ENCODE measurements at places on chromosomes 4 and X. TPM values are rescaled to one million over a fixed set of nuclear protein-coding genes. Genes with fewer than 3 reads are reported as not detected.

CENPVL2 gene
- total RNA-seq, result not detected

ATOH1 gene
- not detected for total RNA-seq

TRIM61 gene
- 0.54 TPM for total RNA-seq

ANK2 gene
- total RNA-seq, result 21.1 TPM

PJA1 gene
- total RNA-seq, result 29.9 TPM

ZNF157 gene
- 0.57 TPM for total RNA-seq

HAUS7 gene
- total RNA-seq, result 28.1 TPM

TRPC3 gene
- 0.44 TPM for total RNA-seq

DNA sequence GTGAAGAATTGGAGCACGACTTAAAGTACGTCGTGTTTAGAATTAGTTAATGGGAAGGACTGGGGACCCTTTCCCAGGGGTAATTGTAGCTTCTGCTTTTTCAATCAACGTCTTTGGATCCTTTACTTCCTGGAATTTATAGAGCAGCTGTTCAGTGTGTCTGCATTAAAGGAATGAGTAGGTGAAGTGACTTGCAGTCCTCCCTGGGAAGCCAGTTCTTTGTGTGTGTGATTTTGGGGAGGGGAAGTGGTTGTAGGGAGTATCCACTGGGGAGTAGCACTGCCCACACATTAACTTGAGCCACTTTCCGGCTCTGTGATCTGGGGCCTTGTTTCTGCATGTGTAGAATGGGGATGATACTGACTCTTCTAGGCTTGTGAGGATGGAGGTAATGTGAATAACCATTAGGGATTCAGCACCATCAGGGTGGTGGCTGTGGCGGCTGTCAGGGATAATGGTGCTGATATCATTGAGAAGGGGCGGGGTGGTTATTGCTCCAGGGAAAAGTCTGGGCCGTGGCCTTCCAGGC is 54.7 kb downstream of the TMEM131L start:
- DNase-seq, result peak; percentile 48

- DNase-seq, result no peak
Measured at GRCh38 chr4:109040441-109040840, 262.0 kb downstream of the COL25A1 start.

DNA sequence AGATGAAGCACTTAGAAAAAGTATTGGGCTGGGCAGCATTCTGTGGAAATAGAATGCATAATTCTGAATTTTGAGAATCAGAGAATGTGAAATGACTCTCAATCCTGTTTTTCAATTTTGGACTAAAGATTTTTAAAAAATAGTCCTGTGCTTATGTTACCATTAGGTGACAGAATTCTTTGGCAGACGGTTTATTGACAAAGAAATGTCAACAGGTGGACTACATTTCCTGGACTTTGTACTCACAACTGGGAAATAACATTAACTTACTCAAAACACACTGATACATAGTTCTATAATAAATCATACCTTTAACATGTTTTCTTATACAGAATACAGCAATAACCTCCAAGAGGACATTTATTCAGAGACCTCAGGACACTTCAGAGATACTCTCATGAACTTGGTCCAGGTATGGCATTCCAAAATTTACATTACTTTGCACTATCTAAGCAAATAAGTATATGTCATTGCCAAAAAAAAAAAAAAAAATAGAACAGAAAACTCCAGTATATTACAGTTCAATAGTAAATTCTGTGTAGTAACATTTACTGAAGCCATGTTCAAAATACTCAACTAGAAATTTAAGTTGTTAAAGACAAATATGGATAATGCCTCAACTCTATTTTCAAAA is 72.7 kb downstream of the ANXA10 start:
- no peak for DNase-seq

DNA sequence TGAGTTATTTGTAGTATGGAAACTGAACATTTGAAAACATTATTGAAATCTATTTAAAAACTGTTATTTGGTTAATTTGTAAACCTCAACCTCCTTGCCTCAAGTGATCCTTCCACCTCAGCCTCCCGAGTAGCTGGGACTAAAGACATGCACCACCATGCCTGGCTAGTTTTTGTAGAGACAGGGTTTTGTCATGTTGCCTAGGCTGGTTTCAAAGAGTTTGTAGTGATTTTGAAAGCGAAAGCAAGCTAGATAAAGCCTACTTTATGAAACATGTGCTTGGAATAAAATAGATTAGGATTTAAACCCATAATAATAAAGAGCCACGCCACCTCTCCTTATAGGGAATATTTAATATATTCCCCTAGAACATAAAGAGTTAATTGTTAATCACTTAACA is 23.5 kb downstream of the ARSJ start:
- no peak for DNase-seq

DNA sequence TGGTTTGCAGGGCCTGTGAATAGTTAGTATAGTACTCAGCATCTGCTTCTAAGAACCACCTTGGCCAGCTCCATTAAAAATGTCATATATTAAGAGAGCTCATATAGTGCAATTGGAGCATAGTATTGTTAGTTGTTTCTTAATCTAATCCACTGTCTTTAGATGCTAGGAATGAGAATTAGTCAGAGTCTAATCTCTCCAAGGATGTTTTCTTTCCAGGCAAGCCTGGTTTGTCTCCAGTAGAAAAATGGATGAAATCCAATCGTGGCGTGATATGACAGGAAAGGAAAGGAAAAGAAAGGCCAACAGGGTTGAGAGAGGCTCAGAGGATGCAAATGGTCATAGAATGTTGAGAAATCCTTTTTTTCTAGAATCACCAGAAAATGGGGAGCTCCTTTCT is 15.0 kb upstream of the TMEM164 start:
- no peak for DNase-seq

- DNase-seq, result no peak
Measured at GRCh38 chrX:41381685-41382084, 47.7 kb downstream of the DDX3X start.

GRCh38 chrX:135572436-135572835 is 52.0 kb downstream of the INTS6L start:
- DNase-seq, result no peak

- no peak for DNase-seq
Measured at GRCh38 chr4:153741541-153741940, 18.3 kb downstream of the RNF175 start.

GRCh38 chr4:856225-856901 is 30.4 kb upstream of the CPLX1 start:
- DNase-seq, result no peak

- DNase-seq, result no peak
Measured at GRCh38 chr4:153156721-153157120, 47.5 kb upstream of the TRIM2 start.

- DNase-seq, result no peak
Measured at GRCh38 chrX:29359276-29359675, 772.0 kb downstream of the IL1RAPL1 start.

- no peak for DNase-seq
Measured at GRCh38 chrX:30620980-30621618, 32.1 kb upstream of the GK start.

- no peak for DNase-seq
Measured at GRCh38 chr4:26459756-26460530, 30.3 kb downstream of the CCKAR start.

DNA sequence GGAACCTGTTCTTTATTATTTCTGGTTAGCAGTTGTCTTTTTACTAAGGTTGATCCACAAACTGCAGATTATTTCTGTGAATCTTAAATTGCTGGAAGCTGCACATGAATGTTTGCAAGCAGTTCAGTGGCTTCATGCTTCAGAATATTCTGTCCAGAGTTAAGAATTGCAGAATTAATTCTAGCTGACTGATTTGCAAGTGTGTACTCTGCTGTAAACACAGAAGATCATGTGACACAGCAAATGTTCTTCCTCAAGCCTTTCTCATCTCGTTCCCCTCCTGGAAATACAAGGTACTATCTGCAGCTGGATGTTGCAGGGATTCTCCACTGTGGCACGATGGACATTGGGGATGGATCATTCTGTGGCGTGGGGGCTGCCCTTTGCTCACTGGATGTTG is 16.8 kb upstream of the CLTRN start:
- DNase-seq, result no peak

GRCh38 chrX:23890933-23891332 is 16.8 kb downstream of the APOO start:
- DNase-seq, result no peak

DNA sequence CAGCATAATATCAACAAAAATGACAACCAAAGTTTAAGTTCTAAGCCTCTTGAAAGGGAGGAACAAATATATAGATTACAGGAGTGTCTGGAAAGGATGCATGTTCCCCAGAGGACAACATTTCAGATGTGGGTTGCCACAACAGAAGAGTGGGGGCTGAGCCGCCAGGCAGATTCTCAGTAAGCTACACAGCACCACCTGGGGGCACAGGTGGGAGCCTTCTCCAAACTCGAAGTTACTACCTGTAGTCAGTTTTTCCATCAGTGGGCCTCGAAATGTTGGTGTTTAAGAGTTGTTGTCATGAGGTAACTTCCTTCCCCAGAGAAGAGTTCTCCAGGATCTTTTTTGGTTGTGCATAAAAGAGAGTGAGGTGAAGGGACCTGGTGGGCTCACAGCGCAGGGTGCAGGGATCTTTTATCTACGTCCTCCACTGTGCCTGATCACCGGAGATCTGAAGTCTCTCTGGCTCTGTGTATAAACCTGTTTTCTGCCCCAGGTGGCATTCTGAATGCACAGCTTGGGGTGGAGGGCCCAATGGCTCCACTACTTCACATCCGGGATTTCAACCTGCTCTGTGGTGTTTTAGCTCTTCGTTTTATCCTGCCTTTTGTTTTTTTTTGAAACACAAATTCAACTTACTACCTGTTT is 58.4 kb upstream of the STS start:
- DNase-seq, result no peak

DNA sequence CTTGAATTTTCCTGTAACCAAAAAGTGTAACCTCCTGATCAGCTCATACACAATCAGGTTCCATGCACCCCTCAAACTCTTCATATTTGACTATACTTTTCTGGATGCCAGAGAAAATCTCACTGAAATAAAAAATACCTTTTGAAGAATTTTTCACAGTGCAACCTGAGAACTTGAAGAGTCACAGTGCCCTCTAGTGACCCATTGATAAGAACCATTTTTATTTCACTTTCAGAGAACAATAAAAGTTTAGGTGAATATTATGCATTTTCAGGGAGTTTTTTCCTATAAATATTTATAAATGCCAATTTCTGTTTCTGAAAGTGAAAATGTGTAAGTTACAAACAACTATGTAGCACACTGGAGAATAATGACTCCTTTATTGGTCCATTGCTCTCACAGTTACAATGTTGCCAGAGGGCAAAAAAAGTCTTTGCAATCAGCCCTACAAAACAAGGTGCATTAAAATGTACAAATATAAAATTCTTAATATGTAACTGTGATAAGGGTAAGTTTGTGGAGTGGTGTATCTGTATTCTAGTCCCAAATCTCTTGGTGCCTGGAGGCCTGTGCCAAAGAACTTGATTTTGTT is 153.6 kb upstream of the INTU start:
- DNase-seq, result peak; percentile 77

- DNase-seq, result no peak
Measured at GRCh38 chrX:34879886-34880285, 62.7 kb upstream of the FAM47B start.

- DNase-seq, result no peak
Measured at GRCh38 chrX:77502951-77503525, 55.8 kb downstream of the FGF16 start.

DNA sequence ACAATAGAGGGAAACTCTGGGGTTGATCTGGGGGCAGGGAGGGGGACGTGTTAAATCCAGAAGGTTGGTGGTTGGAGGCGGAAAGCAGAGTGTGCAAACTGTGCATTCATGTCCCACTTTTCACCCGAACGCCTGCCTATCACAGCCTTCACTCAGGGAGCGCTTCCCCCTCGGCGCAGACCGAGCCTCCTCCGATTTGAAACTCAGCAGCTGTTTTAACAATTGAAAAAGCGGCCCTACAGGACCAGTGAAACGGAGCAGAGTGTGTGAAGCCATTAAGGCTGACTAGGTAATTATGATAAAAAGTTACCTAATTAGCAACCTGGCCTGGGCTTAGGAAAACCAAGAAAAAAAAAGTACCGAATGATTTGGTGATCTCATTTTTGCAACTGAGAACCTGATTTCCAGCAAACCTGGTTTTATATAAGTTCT is 685 bp upstream of the NDNF start:
- peak; percentile 58 for DNase-seq

GRCh38 chr4:16290681-16291420 is 64.6 kb upstream of the TAPT1 start:
- DNase-seq, result peak; percentile 3

GRCh38 chr4:98686847-98687246 is 28.4 kb upstream of the TSPAN5 start:
- DNase-seq, result no peak

DNA sequence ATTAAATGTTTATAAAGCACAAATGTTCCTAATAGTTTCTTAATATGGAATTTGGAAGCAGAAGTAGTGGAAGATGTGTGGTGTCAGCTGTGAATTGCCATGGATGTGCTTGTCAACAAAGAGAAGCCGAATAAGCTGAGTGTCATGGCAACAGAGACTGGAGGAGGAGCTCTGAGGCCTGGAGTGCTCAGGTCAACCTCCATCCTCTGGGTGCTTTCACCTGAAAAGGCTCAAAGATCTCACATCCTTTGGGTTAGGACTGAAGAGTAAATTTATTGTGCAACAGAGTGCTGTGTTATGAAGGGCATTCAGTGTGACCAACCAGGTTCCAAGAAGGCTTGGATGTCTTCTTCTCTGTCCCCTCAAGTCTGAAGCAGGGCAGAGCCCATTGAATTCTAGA is 18.7 kb downstream of the SGMS2 start:
- DNase-seq, result no peak

DNA sequence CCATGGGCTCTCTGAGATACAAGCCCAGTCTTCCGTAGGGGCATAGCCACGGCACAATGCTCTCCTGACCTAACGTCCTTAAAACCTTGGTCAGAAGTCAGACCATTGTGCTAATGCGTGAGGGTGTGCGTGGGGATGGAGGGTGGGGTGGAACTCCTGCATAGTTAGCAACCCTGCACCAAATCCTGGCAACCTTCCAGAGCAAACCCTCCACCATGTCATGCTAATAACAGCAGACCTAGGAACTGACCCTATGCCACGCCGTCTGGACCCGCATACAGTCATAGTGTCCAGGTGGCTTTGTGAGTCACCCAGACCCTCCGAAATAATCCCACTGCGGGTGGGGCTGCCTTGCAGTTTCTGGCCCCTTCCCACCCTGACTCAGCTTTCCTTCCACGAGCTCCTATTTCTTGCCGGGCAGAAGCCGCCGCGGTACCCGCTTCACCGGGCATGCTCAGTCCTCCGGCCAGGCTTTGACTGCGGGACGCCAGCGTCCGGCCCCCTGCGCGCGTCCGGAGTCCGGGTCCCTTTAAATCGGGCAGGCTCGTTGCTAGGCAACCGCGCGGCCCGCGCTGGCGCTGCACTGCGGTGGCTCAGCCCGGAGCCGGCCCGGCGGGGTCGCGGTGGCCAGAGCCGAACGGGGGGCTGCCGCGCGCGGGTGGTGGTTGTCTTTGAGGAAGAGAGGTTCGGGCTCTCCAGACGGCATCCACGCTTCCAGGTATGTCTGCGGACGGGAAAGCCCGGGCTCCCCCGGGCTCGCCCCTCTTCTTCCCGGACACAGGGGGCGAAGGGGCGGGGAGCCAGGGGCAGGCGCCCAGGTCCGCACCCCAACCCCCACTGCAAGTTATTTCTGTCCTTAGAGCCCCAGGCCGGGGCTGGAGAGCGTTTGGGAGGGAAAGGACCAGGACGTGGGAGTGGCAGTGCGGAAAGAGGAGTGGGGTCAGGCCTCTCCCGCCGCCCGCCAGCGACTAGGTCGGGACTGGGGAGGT is at the start of gene CCDC160:
CCDC160 (plus strand) TSS at position 557 of the 989 bp plus-strand sequence. CDS start 7,619 bp downstream, outside the sequence.
- DNase-seq, result peak; percentile 79

Data from kidney (tissue), 22 donors.